Choroid plexus epithelial cell (primary cell): ENCODE measurements at places on chromosomes 3 and 15.

- no peak for DNase-seq
Measured at GRCh38 chr3:110887176-110887575, 184.4 kb upstream of the NECTIN3 start.

DNA sequence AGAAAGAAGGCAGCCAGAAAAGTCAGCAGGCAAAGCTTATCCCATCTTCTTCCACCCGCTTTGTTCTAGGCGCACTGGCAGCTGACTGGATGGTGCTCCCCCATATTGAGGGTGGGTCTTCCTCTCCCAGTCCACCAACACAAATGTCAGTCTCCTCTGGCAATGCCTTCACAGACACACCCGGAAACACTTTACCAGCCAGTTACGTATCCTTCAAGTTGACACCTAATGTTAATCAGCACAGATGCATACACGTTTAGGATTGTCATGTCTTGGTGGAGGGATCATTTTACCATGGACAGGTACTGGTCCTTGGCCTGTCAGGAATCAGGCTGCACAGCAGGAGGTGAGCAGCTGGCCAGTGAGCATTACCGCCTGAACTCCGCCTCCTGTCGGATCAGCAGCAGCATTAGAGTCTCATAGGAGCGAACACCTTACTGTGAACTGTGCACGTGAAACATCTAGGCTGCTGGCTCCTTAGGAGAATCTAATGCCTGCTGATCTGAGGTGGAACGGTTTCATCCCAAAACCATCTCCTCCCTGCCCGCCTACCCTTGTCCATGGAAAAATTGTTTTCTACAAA lies 59.1 kb upstream of the PYDC2 start:
- DNase-seq, result no peak

- DNase-seq, result no peak
Measured at GRCh38 chr3:193132241-193132640, 108.8 kb upstream of the PLAAT1 start.

DNA sequence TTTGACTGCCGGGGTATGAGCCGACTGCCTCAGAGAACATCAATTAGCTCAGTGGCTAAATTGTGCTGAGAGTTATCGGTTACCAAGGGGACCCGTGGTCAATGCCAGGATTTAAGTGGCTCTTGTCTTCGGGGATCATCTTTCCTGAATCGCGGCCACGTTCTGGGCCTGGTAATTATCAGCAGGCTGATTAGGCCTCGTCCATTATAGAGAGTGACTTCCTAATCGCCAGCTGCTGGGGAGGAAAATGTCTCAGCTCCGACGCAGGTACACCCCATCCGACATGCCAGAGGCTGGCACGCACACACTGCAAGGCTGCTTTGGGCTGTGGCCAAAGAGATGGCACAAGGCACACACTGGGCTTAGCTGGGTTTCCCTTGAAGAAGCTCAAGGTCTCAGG lies 10.6 kb downstream of the TRH start:
- no peak for DNase-seq

- DNase-seq, result no peak
Measured at GRCh38 chr15:46815765-46816164, 901.5 kb upstream of the SEMA6D start.

DNA sequence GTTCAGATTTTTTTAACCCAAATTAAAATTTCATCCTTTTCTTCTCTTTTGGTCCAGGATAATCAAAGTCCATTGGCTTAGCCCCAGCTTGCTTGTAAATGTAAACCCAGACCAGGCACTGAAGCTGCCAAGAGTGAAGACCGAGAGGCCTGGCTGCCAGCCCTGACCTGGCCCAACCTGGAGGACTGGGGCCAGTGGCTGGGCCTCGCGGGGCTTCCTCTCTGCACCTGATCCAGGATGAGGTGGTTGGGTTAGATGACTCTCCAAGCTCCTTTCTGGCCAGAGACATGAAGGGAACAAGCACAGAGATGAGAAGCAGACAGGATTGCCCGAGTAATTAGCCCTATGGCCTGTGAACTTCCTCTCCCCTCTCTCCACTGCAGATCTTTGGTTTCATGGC lies 50.6 kb downstream of the CMTM6 start:
- DNase-seq, result no peak

DNA sequence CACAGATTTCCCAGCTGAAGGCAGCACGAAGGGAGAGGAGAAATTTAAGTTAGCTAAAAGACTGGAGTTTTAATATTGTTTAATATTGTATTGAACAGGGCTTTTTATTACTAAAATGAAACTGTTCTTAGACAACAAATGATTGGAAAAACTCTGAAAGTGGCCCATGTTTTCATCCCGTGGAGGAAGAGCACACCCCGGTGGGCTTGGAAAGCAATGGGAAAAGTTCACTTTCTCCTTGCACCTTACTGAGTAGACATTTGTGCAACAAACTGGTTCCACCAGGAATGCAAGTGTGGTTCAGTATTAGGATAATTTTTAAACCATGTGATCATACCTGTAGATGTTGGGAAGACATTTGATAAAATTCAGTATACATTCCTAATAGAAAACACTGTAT lies 8.2 kb upstream of the ESYT3 start:
- DNase-seq, result peak; percentile 65

DNA sequence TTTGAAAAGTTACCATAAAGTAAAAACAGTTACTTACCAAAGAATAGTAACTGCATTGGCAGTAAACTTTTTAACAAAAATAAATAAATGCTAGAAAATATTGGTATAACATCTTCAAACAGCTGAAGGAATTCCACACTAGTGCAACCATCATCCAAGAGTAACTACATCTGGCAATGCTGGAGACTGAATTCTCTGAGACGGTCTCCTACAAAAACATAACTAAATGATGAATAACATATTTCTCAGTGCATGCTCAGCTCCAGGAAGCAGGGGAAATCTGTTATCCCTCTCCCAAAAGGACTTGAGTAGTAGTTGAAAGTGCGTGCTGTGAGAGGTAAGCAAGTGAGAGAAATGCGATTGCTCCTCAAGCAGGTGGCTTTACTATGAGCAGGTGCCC lies 526.8 kb upstream of the CCDC54 start:
- peak; percentile 34 for DNase-seq

DNA sequence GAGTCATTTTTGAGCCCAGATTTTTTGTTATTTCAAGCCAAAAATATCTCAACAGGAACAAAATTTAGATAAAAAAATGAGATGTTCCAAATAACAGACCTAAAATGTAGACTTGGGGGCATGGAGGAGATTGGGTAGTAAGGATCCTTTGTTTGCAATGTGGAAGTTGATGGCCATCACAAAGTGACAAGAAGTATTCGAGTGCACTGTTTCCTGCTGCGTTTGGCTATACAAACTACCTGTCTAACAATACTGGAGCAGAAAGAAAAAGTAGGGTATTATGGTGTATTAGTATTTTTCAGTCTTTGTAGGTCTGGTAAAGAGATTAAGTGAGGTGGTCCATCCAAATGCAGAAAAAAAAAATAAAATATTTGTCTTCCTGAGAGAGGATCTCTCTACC lies 284.2 kb downstream of the C3orf38 start:
- no peak for DNase-seq

DNA sequence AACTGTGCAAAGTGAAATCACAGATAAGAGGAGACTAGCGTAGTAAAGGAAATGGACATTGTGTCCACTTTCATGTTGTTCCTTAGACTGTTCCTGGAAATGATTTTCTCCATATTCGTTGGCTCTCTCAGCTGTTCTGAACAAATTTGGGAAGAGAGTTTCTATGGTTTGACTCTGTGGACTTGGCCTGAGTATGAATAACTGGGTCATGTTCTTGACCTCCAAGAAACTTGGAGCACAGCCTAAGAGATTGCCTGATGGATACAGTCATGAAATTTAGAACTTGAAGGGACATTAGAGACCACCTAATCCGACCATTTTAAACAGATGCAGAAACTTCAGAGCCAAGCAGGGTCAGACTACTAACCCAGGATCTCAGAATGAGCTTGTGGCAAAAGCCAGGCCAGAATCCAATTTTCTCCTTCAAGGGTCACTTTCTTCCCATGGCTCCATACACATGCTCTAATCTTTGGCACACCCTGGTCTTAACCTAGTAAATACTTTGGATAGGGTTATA lies 430.4 kb downstream of the RBMS3 start:
- no peak for DNase-seq

- DNase-seq, result no peak
Measured at GRCh38 chr3:58492494-58492905, 604 bp downstream of the KCTD6 start.

GRCh38 chr3:88191872-88192409 lies 42.2 kb downstream of the C3orf38 start:
- no peak for DNase-seq

- peak; percentile 53 for DNase-seq
Measured at GRCh38 chr3:61181874-61182273, 69.4 kb downstream of the FHIT start.
